HFFc6 (cell line): ENCODE measurements at places on chromosomes 11 and 22. TPM values are rescaled to one million over a fixed set of nuclear protein-coding genes. Genes with fewer than 3 reads are reported as not detected.

DNA sequence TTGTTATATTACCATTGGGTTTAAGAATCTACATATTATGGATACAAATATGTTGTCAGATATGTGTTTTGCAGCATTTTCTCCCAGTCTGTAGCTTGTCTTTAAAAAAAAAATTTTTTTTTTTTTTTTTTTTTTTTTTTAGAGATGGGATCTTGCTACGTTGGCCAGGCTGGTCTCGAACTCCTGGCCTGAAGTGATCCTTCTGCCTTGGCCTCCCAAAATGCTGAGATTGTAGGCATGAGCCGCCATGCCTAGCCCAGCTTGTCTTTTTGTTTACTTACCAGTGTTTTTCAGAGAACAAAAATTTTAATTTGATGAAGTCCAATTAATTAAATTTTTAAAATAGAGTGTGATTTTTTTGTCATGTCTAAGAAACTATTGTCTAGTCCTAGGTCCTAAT is 29.8 kb downstream of the INCENP start:
- DNase-seq, result no peak

GRCh38 chr11:94201004-94201465 is 72.4 kb downstream of the PANX1 start:
- DNase-seq, result peak; percentile 82

DNA sequence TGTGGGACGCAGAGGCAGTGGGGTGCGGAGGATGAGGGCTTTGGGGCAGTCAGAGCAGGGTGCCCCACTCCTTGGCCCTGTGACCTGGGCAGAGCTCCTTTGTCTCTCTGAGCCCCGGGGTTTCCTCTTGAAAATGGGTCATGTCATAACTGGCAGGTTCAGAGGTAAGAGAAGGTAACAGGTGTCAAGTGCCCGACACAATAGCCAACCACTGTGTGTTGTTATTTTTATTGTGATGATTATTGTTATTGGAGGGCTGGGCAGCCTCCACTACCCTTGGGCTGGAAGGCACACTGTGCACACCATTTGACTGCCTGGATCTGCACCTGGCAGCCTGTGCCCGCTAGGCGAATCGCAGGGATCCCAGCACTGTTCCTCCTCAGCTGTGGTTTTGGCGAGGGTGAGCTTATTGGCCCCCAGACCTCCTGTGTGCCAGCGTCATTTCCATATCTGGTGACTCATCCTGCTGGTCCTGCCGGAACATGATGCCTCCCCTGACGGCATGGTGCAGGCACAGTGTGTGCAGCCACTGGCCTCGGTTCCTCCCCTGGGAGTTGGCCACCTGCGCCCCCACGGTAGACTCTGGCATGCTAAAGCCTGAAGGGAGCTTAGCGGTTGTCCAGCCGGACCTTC is 15.4 kb upstream of the SOX10 start:
- peak; percentile 5 for DNase-seq

GRCh38 chr11:127651888-127652221 is 651.3 kb upstream of the KIRREL3 start:
- no peak for DNase-seq

DNA sequence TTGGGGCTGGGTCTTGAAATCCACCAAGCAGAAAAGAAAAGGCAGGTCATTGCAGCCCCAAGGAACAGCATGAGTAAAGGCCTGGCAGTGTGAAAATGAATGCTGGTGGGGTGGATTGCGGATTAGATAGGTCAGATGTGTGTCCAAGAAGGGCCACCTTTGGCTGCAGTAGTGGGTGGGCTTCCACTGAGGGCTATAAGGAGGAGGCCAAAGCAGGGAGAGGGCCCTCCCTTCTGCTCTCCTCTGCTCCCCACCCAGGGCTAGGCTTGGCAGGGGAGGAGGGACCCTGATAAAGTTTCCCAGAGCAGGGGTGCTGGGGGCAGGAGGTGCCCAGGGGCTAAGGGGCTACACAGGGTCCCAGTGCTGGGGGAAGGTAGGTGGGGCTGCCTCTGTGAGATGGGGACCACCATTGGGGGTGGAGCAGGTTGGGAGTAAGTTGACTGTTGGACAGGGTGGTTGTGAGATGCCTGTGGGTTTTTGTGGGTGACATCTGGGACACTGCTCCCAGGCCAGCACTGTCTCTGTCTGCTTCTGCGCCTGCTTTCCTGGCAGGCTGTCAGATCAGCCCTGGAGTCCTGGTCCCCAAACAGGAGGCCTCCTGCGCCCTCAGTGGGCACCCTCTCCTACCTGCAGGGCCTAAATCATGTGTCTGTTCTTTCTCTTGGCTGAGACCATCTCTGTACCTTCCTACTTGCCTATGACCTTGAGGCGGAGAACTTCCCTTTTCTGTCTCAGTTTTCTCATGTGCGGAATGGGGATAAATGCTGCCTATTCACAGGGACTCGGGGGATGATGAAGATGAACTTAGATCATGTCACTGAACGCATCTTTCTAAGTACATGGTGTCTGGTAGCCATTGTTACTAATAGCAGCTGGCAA is 1.9 kb downstream of the CAPN5 start:
- DNase-seq, result no peak

The RGL4 gene
- total RNA-seq, result not detected in 3 replicates

DNA sequence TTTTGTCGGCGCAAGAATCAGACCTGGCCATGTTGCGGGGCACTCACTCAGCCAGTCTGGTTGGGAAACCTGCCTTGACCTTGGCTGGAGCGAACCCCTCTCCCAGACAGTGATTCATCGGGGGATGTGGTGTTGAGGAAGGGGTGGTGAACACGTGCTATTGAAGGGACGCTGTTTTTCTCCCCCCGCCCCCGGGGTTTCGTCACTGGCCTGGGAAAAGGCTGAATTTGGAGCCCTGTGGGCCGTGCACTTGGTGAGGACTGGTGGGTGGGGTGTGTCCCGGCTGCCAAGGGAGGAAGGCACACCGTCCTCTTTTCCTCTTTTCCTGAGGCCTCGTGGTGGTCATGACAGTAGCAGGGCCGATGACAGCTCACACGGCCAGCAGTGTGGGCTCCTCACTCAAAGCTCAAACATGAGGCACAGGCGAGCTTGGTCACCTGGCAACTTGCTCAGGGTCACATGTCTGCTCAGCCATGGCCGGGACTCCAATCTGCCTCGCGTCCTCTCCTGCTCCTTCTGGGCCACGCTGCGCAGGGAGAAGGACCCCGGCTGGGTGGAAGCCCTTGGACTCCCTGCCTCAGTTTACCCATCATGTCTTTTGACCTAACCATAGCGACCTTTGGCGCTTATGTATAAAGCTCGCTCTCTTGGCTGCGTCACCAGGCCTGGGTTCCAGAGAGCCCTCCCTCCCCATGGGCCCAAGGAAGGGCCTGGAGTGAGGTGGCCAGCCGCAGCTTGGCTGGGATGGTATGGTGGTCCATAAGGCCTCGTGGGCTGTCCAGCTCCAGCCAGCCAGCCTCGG is 49.4 kb downstream of the SMIM38 start:
- DNase-seq, result no peak

DNA sequence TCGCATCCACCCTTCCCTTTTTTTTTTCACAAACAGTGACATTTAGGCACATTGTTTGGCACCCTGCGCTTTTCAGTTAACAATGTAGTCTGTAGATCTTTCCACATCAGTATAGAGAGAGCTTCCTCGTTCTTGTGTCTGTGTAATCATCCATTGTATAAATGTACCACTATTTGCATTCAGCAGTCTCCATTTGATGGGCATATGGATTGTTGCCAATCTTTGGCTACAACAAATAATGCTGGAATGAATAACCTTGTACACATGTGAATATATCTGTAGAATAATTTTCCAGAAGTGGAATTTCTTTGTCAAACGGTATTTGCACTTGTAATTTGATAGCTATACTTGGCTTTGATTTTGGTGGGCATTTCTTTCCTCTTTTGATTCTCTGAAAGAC is 17.1 kb downstream of the MPEG1 start:
- no peak for DNase-seq

GRCh38 chr22:48070760-48071159 is 1308.3 kb downstream of the TBC1D22A start:
- no peak for DNase-seq

DNA sequence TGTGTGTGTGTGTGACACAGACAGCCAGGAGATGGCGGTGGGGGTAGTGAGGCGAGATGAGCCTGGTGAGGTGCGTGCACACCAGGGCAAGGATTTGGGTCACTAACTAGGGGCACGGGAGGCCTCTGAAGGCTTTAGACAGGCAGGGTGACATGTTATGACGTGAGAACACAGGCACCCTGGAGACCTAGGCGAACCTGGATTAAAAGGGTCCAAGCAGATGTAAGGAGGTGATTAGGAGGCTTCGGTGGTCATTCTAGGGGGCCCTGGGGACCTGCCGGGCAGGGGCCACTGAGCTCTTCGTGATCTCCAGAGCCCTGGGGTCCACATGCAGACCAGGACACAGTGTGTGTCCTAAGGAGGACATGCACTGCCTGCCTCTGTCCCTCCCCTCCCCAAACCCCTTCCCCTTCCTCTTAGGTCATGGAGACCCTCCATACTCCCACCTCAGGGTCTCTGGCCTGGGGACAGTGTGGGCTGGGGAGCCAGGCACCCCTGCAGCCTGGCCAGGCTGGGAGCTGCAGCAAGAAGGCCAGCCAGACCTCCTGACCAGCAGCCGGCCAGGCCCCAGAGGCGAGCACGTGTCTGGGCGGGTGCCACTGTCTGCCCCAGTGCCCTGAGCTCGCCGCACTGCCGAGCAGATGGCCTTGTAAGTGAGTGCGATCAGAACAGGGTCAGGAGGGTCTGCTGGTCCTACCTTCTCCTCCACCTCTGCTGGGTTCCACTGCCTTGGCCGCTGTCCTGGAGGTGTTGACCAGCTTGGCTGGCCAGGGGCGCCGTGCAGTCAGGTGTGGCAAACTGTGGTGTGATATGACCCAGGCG is 32.1 kb downstream of the IFT27 start:
- DNase-seq, result no peak

The RFPL2 gene
- total RNA-seq, result not detected in 3 replicates

DNA sequence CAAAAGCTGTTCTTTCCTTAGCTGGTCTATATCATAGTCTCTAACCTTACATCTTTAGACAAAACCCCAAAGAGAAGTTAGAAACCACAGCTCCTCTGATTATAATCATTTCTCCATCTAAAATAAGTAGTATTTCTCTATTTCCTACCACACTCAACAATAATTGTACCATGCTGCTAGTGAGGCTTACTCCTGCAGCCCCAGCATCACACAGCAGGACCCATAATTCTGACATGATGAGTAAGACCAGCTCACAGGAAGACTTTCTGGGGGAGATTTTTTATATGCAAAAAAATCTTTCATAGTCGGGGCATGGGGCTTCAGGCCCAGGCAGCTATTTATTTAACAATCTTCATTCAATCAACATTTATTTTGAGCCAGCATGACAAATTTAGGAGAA is 441.6 kb downstream of the DYNC2H1 start:
- no peak for DNase-seq

The SLC6A5 gene
- total RNA-seq, result not detected in 3 replicates
